ENCODE measurements at places on chromosomes 11 and 22.

- DNase-seq, result no peak
Observed at GRCh38 chr22:26766510-26767350, 109.3 kb downstream of the MIAT start.

GRCh38 chr22:27867953-27868731 is 50.9 kb downstream of the PITPNB start:
- DNase-seq, result no peak

- no peak for DNase-seq
Observed at GRCh38 chr11:35585416-35585815, 32.8 kb upstream of the FJX1 start.

GRCh38 chr11:105588001-105588400 is 21.9 kb upstream of the GRIA4 start:
- DNase-seq, result no peak

DNA sequence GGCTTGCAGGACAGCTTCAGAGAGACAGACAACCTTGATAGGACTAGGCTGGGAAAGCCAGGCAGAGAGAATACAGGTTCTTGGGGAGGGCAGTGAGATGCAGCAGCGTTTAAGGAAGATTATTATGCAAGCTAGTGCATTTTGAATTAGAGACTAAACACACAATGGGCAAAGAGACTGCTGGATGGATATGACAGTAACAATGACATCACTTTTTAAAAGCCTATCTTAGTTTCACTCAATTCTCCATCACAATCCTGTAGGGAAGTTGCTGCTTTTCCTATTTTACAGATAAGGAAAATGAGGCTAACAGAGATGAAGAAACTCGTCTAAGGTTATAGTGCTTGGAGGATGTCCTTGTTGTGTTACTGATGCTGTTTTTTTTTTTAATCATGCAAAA is 5.6 kb downstream of the JHY start:
- no peak for DNase-seq

Measured in stimulated activated CD4-positive, alpha-beta T cell treated with anti-CD3 and anti-CD28 coated beads, Interleukin-15, amount 100 ng/mL, for 48 hours (primary cell).